ENCODE measurements at places on chromosomes 6 and 20.
A peak's percentile ranks its signal among the peaks of the same experiment; 100 is the strongest.

- no peak for DNase-seq
Measured at GRCh38 chr20:15498926-15499325, 1074.3 kb downstream of the KIF16B start.

DNA sequence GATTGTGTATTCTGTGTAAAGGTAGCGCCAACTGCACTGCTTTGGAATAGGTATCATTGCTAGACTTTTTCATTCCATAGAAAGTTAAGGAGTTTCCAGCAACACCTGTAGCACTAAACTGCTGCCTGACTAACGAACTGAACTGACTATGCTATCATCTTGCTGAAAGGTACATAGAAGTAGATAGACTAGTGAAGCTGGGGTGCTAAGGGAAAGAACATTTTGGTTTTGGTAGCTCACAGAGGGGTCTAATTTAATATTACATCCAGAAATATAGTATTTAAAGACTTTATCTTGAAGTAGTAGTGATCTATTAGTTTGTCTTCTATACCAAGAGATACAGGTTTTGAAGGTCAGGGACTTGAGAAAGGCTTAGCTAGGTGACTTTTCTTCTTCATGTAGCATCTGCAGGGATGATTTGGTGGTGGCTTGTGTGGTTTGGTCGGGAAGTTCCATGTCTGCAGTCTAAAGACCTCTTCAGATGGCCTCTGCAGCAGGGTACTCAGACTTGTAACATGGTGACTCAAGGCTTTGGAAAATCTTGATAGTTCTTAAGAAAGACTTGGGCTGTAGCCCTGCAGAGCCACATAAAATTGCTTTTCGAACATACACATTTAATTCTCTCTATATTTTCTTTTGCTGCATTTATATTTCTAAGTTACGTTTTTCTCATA lies 10.2 kb downstream of the SENP6 start:
- DNase-seq = no peak

DNA sequence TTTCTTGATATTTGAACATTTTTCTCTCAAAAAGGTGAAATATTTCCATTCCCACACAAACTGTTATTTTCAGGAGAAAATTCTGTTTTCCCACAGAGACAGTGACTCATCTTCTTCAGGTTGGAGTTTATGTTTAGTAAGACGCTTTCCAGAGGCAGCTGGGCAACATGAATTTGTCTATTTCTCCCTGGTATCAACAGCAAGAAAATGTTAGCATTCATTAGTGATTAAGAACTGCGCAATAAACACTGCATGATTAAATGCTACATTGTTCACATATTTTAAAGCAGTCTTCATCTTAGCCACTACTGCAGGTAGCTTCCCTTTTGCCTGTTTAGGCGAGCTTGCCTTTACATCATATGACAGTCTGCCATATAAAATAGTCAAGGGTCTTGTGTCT lies 295.7 kb downstream of the C6orf118 start:
- DNase-seq = no peak

- DNase-seq = no peak
Measured at GRCh38 chr6:139380168-139380567, 5.7 kb upstream of the CITED2 start.

DNA sequence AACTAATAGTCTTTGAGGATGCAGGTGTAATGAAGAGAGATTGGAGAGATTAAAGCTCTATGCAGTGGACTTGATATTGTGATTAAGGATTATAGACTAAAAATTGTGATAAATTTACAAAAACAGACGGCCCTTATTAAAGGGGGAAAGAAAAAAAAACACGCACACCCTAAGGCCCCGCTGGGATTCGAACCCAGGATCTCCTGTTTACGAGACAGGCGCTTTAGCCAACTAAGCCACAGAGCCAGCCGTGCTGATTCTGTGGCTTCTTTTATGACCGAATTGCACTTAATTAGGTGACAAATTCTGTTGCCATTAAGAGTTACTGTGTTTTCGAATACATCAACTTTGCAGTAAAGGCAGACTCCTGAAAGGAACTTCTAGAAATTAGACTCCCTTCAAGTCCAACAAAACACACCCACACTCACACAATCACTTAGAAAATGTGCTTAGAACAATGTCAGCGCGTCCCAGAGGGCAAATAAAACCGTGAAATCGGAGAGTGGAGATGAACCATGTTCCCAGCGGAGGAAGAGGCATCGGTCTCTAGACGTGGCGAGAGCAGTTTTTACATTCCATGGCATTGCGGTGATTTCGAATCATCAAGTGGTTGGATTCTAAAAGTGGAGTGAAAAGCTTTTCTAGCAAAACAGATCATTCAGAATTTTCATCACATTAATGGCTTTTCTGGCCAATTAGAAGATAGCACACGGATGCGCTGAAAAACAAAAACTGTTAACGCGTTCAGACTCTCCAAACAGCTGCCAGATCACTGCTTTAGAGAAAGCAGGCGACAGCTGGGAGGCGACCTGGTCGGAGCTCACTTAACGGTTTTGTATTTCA lies 122.6 kb downstream of the GPX5 start:
- no peak for DNase-seq

GRCh38 chr6:39302669-39303424 lies 11.4 kb downstream of the KCNK17 start:
- peak; percentile 80 for DNase-seq

DNA sequence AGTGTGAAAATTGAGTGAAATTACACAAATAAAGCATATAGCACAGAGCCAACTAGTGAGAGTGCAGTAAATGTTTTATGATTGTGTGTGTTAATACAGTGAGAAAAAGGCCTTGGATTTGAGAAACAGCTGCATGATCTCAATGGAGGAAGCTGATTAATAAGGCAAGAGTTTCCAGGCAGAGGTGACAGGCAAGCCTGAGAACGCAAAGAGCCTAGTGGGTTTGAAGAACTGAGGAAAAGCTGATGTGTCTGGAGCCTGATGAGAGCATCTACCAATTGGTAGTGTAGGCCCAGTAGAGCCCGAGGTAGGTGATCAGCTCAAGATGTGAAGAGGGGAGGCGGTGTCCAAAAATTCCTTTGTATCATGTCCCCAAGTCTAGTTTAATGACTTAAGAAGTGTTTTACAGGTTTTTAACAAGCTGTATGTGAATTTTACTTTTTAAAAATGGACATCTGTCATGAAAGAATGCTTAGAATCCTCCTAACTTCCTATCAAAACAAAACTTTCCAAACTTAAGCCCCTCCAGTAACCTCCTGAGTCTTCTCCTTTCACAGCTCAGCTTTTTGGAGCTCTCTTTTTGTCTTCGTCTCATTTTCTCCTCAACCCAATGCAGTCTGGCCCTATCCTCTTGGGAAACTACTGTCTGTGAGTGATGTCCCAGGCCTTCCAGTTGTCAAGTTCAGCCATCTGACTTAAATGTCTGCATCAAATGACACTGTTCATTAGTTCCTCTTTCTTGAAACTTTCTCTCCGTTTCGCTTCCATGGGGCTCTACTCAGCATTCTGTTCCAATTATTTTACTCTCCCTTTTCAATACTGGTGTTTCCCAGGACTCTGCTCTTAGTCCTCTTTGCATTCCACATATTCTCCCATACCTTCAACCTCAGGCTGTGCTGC lies 1.2 kb downstream of the CDC40 start:
- no peak for DNase-seq

GRCh38 chr6:132537145-132537544 lies 932 bp upstream of the TAAR9 start:
- no peak for DNase-seq

GRCh38 chr6:163019926-163020325 lies 292.2 kb downstream of the PACRG start:
- DNase-seq = no peak

DNA sequence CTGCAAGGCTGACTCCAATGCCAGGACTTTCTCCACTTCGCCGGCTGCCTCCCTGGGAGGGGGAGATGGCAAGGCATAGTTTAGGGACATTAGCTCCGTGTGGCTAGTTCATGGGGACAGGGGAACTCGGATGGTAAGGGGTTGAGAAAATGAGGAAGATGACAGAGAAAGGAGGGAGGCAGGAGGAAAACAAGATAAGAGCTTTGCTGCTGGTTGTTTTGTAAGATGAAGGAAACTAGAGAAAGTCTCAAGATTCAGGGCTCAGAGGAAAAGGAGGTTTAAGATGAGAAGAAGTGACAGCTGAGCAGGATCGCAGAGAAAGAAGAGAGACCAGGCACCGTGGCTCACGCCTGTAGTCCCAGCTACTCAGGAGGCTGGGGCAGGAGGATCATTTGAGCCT lies 180.9 kb upstream of the RREB1 start:
- no peak for DNase-seq

GRCh38 chr6:70673054-70673453 lies 5.4 kb downstream of the SMAP1 start:
- no peak for DNase-seq

DNA sequence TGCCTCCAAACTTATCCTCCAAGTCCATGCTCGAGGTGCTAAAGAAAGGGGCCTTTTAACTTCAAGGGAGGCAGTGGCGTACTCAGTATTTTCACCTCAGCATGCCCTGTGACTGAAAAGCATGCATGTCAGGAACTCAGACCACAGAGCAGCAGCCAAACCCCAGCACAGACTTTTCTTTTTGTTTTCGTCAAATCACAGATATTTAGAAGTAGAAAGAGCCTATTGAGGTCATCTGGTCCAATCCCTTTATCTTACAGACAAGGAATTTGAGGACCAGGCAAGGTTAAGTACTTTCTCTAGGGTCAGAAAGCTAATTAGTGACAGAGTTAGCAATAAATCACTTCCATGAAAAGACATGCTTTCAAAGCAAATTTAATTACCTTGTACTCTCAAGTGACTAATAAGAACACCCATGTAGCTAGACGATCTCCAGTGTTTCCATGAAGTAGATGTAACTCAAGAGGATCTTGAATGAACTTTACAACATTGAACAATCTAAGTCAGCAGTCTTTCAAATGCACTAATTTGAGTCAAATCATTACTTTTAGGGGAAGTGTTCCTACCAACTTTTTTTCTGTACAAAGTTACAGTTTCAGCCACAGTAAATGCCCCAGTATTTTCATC lies 35.9 kb downstream of the MOXD1 start:
- DNase-seq = no peak

DNA sequence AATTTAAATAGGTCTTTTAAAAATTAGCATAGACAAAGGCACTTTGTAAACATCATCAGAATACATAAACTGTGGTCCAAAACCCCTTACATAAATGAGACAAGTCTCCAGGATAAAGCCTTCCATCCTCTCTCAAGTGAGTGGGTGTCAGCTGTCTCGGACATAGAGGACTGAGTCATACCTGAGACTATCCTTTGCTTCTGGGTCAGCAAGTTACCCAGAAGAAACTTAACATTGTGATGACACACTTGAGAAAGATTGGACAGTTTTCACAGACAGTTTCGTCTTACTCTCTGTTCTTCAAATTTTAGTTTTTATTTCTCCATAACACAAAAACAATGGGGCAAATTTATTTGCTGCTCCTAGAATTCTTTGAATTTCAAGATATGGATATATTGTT lies 838.0 kb downstream of the DHX35 start:
- no peak for DNase-seq

DNA sequence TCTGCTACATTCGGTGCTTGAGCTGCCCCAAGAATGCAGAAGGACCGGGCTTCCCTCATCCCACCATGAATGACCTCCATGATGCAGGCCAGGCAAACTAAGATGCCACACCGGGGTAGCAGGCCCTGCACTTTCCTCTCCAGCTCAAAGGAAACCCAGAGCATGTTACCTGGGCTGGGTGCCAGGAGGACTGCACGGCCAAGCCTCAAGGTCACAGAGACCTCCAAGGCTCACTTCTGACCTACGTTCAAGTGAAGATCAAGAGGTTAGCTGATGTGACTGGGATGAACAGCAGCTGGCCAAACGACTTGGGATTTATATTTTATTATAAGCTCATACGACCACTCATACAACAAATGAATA lies 501.8 kb downstream of the CD83 start:
- no peak for DNase-seq

DNA sequence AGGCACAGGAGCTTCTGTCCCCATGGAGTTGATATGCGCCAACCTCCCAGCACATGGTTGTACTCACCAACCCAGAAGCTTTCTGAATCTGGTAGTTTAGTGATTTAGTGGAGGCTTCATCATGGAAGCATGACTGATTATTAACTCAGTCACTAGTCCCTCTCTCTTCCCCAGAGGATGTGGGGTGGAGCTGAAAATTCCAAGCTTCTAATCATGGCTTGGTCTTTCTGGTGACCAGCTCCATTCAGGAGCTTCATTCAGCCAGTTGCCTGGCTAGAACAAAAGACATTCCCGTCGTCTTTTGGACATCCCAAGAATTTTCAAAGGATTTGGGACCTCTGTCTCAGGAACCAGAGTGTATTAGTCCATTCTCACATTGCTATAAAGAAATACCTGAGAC lies 13.3 kb upstream of the SMIM13 start:
- no peak for DNase-seq

GRCh38 chr6:112253841-112254816 lies at the start of gene LAMA4:
Gene LAMA4, minus strand, starts transcription at chr6:112254567. Its CDS starts 417 bp downstream, at chr6:112254150.
- no peak for DNase-seq

DNA sequence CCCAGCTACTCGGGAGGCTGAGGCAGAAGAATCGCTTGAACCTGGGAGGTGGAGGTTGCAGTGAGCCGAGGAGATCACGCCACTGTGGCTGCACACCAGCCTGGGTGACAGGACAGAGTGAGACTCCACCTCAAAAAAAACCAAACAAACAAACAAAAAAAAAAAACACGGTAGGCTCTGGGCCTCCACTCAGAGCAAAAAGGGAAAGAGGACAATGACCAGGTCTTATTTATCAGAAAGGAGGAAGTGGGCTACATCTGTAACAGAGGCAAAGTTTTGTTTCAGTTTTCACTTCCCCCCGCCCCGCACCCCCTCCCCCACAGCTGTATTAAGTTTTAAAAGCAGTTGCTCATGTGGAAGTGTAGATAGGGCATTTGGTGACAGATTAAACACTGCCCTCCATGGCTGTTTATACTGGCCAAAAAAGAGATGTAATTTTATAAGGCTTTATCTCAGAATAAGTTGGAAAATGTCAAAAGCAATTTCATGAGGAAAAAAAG lies 114.6 kb downstream of the RCAN2 start:
- DNase-seq = no peak

GRCh38 chr6:159002432-159003155 lies 2.6 kb upstream of the RSPH3 start:
- no peak for DNase-seq

- no peak for DNase-seq
Measured at GRCh38 chr6:142707255-142707654, 237.7 kb downstream of the HIVEP2 start.

GRCh38 chr6:82251942-82252341 lies 4.4 kb upstream of the IBTK start:
- DNase-seq = no peak
